ENCODE measurements at places on chromosomes 5 and 9. TPM values are rescaled to one million over a fixed set of nuclear protein-coding genes. Genes with fewer than 3 reads are reported as not detected.
A peak's percentile ranks its signal among the peaks of the same experiment; 100 is the strongest.

Gene TRIM36
- 0.18 TPM for total RNA-seq

- peak; percentile 43 for DNase-seq
- peak overlapping the region; percentile 10 for H3K27ac ChIP-seq
Observed at GRCh38 chr9:110148384-110148783, 59.6 kb downstream of the C9orf152 start.

DNA sequence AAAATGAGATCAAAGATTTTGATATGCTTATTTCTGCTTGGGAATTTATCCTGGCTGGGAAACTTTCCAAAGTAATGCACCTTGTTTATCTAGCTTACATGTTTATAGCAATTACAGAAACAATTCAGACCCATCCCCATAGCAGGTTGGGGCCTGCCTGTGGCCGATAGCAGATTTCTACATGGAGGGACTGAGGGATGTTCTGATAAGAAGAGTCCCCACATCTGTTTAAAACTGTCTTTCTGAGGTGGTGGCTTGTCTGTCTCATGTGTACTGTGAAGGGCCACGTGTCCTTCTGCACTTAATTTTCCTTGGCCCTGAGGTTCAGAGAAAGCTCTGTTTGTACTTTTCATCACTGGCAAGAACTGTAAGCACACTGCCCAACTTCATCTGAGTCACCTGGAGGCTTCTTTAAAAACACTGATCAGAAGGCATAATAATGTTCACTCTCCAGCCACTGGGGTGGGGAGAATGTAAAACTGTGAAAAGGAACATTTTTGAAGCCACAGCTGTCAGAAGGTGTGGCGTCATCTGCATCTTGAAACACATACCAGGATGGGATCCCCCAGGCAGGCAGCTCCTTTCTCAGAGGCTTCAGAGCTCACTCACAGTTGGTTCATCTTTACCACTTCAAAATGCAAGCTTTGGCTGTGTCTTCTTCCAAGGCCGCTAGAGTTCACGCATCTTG, 80.3 kb downstream of the MAP1B start:
- H3K27me3 ChIP-seq: no peaks in the 10 kb centered on the region
- H3K4me1 ChIP-seq: peaks cover 8% of the 10 kb centered on the region
- DNase-seq: no peak
- H3K4me3 ChIP-seq: no peak overlapping the region
- H3K36me3 ChIP-seq: peaks cover 47% of the 10 kb centered on the region

DNA sequence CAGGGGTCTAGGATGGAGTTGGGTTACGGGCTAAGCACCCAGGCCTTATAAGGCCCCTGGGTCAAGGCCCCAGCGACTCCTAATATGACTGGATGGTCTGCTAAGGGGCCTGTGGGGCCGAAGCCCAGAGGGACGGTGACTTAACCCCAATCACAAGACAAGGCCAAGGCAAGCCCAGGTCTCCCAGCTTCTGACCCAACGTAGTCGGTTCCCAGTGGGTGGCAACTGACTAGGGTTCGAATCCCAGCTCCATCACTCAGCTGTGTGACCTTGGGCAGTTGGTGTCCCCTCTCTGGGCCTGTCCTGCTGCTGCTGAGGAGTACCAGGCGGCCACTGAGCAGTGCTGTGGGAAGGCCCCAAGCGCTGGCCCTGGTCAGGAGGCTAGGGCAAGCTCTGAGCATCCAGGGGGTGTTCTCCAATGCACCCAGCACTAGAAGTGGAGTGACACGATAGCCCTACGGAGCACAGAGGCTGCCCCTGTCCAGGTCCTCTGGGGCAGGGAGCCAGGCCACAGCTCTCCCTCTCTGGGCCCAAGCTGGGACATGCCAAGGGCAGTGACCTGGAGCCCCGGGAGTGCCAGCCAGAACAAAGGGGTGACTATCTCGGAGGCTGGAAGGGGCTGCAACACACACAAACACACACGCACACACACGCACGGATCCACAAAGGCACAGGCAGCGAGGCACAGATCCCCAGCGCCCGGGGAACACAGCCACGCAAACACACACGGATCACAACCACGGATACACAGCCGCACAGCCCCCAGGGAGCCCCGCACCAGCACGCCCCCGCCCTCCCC, 512 bp downstream of the AK1 start:
- DNase-seq: no peak
- H3K27ac ChIP-seq: peak overlapping the region; percentile 86
- peak overlapping the region; percentile 62 for H3K4me3 ChIP-seq
- H3K27me3 ChIP-seq: no peaks in the 10 kb centered on the region

DNA sequence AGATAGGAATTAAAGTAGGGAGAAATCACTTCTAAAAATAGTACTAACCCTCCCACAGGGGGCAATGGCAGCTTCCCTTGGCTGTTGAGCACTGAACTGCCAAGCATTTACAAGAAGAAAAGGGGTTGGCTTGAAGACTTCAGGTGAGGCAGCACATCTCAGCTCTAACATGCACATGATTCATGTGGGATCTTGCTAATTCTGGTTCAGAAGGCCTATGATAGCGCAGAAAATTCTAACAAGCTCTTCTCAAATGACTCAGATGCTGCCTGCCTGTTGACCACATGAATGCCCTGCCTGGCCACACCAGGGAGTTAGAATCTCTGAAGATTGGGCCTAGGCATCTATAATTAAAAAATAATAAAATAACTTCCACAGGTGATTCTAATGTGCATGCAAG, 22.6 kb downstream of the CD180 start:
- DNase-seq: no peak
- no peak overlapping the region for H3K27ac ChIP-seq
- no peak overlapping the region for H3K4me3 ChIP-seq

DNA sequence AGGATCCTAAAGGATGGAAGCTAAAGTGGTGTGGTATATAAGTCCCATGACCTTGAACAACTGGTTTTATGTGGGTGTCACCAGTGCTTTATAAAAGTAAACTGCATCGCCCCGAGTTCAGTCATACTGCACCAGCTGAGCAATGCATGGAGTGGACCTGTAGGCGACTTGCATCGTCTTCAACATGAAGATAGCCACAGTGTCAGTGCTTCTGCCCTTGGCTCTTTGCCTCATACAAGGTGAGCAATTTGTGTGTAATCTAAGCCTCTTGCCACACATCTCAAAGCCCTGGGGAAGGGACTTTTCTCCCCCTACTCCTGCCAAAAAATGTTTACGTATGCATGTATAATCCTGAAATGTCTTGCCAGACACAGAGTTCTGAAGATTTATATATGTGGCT, at the start of gene SPINK5:
SPINK5 (plus strand) TSS at position 120 of the 400 bp plus-strand sequence; CDS start at position 185, 65 bp downstream.
- no peak within 1 kb of the TSS for H3K27ac ChIP-seq
- no peak within 1 kb of the TSS for H3K4me3 ChIP-seq
- DNase-seq: no peak

Gene SLC4A9
- total RNA-seq: not detected

DNA sequence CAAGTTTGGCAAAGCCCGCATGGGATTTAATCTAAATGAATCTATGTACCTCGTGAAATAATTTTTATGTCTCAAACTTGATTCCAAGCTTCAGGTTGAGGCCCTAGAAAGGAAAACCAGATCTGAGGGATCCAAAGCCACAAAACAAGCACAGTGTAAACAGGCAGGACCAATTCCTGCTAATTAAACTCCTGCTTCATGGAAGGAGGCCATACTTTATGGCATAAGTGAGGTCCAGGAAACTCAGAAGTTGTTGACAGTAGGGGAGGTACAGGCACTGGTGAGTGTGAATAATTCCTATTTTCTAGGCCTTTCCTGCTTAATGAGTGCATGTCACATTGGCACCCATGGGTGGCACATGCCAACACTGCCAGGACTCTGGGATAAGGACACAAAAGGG, 648.6 kb upstream of the SGCD start:
- H3K27me3 ChIP-seq: no peaks in the 10 kb centered on the region
- DNase-seq: no peak
- no peak overlapping the region for H3K27ac ChIP-seq
- H3K4me3 ChIP-seq: no peak overlapping the region

Gene TLN1
- 337 TPM for total RNA-seq

DNA sequence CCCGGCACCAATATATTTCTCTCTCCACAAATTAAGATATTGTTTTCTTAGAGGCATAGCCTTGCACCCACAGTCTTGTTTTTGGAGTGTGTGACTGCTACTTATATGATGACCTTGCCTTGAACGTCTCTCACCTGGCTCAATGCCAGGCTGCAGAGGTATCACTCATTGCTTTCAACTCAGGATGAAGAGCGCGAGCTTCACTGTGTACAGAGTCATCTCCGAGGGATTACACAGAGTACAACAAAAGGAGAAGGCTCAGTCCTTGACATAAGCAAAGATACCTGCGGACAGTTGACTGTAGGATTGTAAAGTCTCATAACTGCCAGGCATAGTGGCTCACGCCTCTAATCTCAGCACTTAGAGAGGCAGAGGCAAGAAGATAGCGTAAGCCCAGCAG, 53.8 kb downstream of the CD180 start:
- no peak overlapping the region for H3K4me3 ChIP-seq
- no peak for DNase-seq
- H3K27ac ChIP-seq: no peak overlapping the region
- H3K36me3 ChIP-seq: peaks cover 16% of the 10 kb centered on the region
- H3K4me1 ChIP-seq: peaks cover under 1% of the 10 kb centered on the region

GRCh38 chr9:77725820-77726219, 77.7 kb upstream of the GNA14 start:
- no peak overlapping the region for H3K4me3 ChIP-seq
- no peak for DNase-seq
- H3K4me1 ChIP-seq: peaks cover 3% of the 10 kb centered on the region
- peaks cover 15% of the 10 kb centered on the region for H3K36me3 ChIP-seq
- no peaks in the 10 kb centered on the region for H3K27me3 ChIP-seq

Gene ZBED3
- 0.28 TPM for total RNA-seq

Gene SHC3
- total RNA-seq: 13.9 TPM

GRCh38 chr5:142826741-142827492, 56.7 kb downstream of the ARHGAP26 start:
- H3K4me1 ChIP-seq: peaks cover 33% of the 10 kb centered on the region
- peak overlapping the region; percentile 65 for H3K27ac ChIP-seq
- peak; percentile 75 for DNase-seq

- H3K27ac ChIP-seq: no peak overlapping the region
- H3K36me3 ChIP-seq: no peaks in the 10 kb centered on the region
- H3K4me1 ChIP-seq: peaks cover 12% of the 10 kb centered on the region
- H3K4me3 ChIP-seq: no peak overlapping the region
Observed at GRCh38 chr5:179309383-179309670, 35.9 kb downstream of the ADAMTS2 start.

GRCh38 chr5:61504143-61504770, 172.2 kb downstream of the ZSWIM6 start:
- H3K27me3 ChIP-seq: no peaks in the 10 kb centered on the region
- H3K4me3 ChIP-seq: no peak overlapping the region
- peaks cover 5% of the 10 kb centered on the region for H3K4me1 ChIP-seq
- H3K36me3 ChIP-seq: peaks cover 10% of the 10 kb centered on the region
- H3K27ac ChIP-seq: no peak overlapping the region
- DNase-seq: no peak

Gene TOR1B
- total RNA-seq: 16.4 TPM

All from IMR-90 (cell line).